Activated CD4-positive, alpha-beta T cell treated with anti-CD3 and anti-CD28 coated beads for 36 hours (primary cell): ENCODE measurements at places on chromosomes 1 and 21.

DNA sequence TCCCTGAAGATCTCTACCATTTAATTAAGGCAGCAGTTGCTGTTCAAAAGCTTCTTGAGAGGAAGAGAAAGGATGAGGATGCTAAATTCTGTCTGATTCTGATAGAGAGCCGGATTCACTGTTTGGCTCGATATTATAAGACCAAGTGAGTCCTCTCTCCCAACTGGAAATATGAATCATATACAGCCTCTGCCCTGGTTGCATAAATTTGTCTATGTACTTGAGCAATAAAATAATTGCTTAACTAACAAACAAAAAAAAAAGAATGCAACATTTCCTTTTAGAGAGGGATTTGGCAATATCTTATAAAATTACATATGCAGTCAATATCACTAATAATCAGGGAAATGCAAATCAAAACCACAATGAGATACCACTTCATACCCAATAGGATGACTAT is 26.8 kb downstream of the ALDH9A1 start:
- H3K4me1 ChIP-seq: peaks cover 8% of the 10 kb centered on the region
- DNase-seq: no peak
- H3K36me3 ChIP-seq: peaks cover 48% of the 10 kb centered on the region

- no peaks in the 10 kb centered on the region for H3K27me3 ChIP-seq
- DNase-seq: no peak
Measured at GRCh38 chr1:35936838-35937237, 5.9 kb downstream of the AGO3 start.

- H3K27ac ChIP-seq: peak overlapping the region; percentile 2
- DNase-seq: no peak
- no peak overlapping the region for H3K4me3 ChIP-seq
- peaks cover 13% of the 10 kb centered on the region for H3K36me3 ChIP-seq
- H3K27me3 ChIP-seq: no peaks in the 10 kb centered on the region
- peaks cover 23% of the 10 kb centered on the region for H3K4me1 ChIP-seq
Measured at GRCh38 chr1:151851886-151852285, 1.6 kb downstream of the THEM5 start.

DNA sequence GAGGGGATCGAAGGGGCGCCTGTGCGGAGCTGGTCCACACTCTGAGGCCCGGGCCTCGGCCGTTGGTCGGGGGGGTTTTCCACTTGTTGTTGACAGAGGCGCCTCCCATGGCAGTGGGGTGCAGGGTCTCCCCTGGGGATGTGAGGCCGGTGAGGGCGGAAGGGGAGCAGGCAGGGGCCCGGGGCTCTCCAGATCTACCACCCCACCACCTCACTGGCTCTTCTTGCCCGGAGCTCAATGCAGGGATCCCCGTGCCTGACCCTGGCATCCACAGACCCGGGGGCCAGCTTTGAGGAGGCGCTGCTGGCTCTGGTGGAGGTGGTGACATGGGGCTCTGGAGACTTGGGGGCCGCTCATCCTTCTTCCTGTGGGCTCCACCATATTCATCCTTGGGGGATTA is 7.1 kb upstream of the PEX10 start:
- H3K36me3 ChIP-seq: no peaks in the 10 kb centered on the region
- H3K4me1 ChIP-seq: peaks cover 26% of the 10 kb centered on the region
